ENCODE measurements at places on chromosomes 1 and 21. TPM values are rescaled to one million over a fixed set of nuclear protein-coding genes. Genes with fewer than 3 reads are reported as not detected.

Gene ATAD3C
- total RNA-seq, result not detected

Gene SELENBP1
- total RNA-seq, result 17.9 TPM

- no peak for DNase-seq
These were observed 1.7 kb downstream of the PTPRU start for GRCh38 chr1:29237852-29238619.

- peak; percentile 31 for DNase-seq
These were observed 680.3 kb downstream of the PLA2G4A start for GRCh38 chr1:187509091-187509490.

DNA sequence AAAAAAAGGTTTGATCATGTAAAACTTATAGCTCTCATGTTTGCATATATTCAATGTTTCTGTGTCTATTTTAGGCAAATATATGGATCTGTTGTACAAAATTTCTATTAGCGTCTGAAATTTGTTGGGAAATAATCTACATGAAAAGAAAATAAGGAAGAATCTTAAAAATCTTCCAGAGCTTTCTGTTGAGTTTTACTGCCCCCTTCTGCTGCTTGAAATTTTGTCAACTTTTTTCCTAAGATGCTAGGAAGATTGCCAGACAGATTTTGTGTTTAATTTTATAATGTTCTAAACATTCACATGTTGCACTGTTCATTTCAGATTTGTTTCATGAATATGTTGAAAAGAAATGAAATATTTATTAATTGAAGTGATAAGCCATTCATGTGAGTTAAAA is 2.5 kb upstream of the PTGS2 start:
- no peak for DNase-seq

DNA sequence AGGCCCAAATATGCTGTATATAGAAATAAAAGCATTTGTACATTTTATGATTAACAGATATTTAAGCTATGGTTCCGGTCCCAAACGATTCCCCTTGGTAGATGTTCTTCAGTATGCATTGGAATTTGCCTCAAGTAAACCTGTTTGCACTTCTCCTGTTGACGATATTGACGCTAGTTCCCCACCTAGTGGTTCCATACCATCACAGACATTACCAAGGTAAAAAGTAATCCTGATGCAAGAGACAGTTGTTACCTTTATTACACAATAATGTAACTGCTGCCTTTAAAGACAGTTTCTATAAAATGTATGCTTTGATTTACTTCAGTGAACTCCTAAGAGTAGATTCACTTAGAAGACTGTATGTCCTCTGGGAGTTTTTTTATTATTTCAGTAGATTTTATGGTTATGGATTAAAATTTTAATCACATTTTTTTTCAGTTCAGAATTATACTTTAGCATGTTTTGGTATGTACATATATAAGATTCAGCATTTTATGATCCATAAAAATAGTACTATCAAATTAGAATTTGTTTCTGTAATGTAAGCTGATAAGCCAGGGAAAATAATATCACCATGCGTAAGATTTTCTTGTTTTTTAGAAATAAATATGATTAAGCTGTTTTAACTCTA is 96.5 kb downstream of the USP25 start:
- DNase-seq, result peak; percentile 49

Gene MROH9
- not detected for total RNA-seq

Gene GJB3
- not detected for total RNA-seq

Gene FGR
- not detected for total RNA-seq

GRCh38 chr1:13628711-13629110 is 45.1 kb downstream of the PDPN start:
- DNase-seq, result no peak

GRCh38 chr1:63042278-63042677 is 258.3 kb downstream of the ATG4C start:
- DNase-seq, result no peak

DNA sequence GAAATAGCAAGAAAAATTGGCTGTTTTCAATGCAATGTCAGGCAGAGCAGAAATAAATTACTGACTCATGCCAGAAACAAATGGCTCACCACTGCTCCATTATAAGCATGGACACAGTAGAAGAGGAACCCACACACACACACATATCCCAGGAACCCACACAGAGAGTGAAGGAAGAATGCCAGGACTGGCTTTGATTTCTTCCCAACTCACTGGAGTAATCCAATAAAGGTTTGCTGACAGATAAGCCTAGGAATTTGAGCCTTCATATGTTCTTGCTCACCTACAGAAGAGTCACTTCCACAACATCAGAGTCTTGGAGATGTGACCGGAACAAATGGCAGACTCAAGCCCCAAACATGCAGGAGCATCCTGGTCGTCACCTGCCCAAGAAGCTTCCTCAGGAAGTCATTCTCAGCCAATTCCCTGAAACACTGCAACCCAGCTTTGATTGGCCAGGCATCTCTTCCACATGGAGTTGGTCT is 2.2 kb downstream of the SH3BP5L start:
- peak; percentile 64 for DNase-seq

Data from LHCN-M2 (cell line).